ENCODE measurements at places on chromosomes 3 and 15.

DNA sequence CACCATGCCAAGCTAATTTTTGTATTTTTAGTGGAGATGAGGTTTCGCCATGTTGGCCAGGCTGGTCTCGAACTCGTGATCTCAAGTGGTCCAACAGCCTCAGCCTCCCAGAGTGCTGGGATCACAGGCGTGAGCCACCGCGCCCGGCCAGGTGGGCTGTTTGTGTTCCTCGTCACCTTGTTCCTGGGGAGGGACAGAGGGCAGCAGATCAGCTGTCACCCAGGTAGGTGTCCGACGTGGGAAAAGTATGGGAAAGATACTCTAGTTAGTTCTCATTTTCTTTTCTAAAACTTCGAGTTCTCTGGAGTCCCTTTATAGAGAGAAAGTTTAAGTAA is 28.7 kb upstream of the SACM1L start:
- DNase-seq, result no peak

GRCh38 chr3:138863776-138864113 is 29.0 kb upstream of the PIK3CB start:
- DNase-seq, result no peak

DNA sequence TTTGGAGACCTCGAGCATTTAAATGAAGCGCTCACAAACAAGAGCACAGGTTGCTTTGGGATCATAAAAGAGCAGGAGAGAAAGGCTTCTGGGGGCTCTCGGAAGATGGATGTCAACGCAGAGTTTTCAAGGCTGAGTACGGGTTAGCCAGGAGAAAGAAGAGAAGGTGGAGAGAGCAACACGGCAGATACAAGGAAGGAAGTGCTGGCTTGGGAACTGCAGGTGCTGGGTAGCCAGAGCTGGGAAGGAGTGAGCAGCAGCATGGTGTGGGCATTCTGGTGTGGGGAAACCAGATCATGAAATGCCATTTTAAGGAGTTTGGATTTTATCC is 580 bp upstream of the RUBCN start:
- DNase-seq, result no peak

GRCh38 chr15:100836501-100836900 is 43.1 kb upstream of the ALDH1A3 start:
- DNase-seq, result no peak

DNA sequence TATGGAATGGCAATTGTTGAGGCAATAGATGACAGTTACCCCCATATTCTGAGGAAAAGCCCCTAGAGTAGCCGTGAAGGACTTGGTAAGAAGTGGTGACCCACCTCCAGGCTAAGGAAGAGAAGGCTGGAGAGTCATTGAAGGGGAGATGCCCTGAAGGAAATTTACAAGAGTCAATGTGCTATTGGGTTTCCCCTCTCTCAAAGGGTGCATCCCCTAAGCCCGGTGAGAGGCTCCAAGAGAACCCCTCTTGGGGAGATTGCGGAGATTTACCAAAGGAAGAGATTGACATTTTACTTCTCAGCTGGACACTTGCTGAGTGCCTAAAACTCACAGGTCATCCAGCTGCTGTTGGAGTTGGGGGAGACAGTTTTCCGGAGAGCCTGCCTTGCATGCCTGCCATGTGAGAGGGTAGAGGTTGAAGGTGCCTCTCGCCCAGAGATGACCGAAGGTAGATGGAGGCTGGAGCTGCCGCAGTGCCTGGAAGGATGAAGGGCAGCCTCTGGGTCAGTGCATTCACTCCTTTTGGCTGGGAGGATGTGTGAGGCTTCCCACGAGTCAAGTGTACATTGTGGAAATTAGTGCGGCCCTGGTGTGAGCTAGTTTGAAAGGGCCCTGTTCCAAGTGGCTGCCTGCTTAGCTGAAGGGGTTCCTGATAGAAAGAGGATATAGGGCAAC is 30.7 kb downstream of the MESD start:
- no peak for DNase-seq

DNA sequence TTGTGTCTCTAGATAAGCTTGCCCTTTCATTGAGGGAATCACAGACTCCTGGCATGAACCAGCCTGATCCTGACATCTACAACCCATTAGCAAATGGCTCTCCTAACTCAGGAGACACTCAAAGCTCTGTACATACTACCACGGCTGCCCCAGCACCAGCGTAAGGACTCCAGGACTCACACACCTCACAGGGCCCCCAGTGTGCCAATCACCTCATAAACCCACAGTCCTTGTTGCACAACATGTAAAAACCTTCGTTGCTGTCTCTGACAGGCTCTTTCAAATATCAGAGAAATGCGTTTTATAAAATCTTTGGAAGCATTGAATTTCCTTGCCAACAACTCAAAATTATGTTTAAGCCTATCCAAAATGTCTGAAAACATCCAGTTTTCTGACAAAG is 7.3 kb downstream of the FYCO1 start:
- DNase-seq, result no peak
